ENCODE measurements at places on chromosomes 11 and 22.

GRCh38 chr11:96333191-96333719, 9.7 kb downstream of the MAML2 start:
- DNase-seq, result no peak

DNA sequence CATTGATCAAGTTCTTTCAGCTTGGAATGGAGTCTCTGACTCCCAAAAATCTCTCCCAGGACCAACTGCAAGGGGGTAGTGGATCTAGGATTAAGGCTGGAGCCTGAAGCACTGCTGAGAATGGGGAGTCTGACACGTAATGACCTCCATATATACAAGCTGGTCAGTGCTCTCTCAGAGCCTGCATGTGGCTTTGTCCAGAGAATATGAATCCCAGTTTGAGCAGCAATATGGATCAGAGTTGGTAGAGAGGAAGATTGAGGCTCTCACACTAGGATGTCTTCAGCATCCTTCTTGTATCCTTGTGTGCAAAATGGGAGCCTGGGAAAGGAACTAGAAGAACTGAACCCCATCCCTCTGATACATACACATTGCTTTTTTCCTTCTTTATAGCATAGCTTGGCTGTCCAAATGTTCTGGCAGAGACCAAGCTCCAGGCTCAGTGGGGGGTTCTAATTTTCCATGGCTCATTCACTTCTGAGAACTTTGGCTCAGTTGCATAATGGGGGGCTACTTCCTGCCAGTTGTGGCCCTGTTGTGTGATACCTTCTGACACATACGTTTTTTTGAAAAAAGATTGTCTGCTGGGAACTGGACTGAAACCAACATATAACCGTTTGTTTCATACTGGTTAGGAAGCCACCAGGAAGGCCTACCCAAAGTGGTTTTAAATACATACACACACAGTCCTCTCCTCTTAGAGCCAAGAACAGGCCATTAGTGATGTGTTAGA, 138.2 kb downstream of the ETS1 start:
- DNase-seq, result no peak

DNA sequence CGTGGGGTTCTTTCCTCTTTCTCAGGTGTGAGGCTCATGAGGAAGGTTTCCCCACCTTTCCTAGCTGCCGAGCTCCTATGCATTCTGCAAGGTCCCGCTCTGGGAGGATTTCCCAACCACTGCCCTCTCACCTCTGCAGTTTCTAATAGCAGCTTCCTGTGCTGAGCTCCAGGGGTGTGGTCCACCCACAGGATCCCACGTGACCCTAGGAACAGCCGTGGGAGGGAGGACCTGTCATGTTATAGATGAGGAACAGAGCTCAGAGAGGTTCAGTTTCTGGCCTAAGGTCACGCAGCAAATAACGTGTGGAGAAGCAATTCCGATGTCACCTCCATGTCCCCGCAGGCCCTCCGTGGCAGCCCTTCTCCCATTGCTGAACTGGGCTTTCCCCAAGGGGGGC, 38.5 kb downstream of the FLRT1 start:
- DNase-seq, result no peak

DNA sequence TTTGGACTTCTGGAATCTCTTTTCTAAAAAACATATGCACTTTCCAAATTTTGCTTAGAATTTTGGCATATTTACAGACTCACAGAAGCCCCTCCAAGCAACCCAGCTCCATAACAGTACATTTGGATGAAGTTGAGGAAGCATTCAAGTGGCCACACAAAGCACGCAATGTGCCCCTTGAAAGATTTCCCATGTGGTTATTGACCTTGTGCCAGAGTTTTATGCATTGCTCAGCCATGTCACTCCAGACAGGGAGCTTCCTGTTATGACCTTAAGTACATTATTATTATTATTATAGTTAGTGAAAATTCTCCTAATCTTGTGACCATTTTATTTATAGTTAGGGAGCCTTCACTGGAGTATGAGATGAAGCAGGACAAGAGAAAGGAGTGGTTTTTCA, 35.0 kb upstream of the BDNF start:
- no peak for DNase-seq

DNA sequence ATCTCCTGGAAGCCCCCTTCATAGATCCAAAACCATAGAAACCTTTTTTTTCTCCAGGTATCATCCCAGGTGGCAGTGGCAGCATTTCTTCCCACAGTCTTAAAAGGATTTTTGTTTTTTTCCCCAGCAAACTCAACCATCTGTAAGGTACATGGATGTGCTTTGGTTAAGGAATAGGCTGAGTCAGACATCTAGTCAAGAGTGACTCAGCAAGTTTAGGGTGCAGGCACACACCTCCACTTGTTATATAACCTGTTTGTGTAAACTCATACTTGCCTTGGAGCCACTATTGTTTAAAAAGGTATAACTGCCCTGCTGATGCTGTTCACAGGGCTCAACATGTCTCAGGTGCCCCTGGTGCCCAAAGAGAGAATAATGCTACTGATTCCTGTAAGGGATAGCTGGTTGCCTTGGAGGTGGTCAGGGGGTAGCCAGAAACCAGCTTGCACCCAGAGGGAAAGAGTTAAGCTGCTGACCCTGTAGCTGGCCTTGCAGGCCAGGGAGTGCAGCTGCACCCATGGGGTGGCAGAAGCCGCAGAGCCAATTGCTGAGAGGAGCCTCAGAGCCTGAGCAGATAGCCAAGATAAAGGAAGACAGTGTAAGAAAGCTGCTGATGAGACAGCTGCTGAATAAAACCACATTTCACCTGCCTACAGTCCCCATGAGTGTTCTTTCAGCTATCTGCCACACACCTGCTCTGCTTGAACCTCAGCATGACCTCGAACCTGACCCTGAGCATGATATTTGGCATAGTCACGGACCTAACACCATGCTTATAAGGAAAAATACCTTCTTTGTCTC, 1726.1 kb upstream of the RAG2 start:
- DNase-seq, result no peak

- no peak for DNase-seq
Measured at GRCh38 chr11:30432178-30432577, 109.3 kb downstream of the ARL14EP start.

DNA sequence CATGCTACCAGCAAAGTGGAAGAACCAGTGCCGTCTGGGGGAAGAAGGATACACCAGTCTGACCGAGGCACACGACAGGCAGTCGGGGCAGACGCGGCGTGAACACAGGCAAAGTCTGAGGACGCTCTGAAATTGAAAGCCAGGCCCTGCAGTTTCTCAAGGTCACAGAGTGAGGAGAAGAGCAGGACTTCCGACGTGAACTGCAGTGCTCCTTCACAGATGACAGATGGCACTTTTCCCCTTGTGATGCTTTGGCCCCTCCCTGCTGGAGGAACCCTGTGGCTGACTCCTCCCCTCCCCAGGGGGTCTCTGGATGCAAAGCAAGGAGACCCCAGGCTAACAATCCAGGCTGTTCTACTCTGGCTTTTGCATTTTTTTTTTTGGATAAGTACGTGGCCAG, 19.6 kb upstream of the JAM3 start:
- no peak for DNase-seq
